ENCODE measurements at places on chromosomes 7 and 10. TPM values are rescaled to one million over a fixed set of nuclear protein-coding genes. Genes with fewer than 3 reads are reported as not detected.

Gene GLI3
- 28.5 TPM for total RNA-seq

Gene TDRD1
- not detected for total RNA-seq

Gene HIPK2
- 65.8 TPM for total RNA-seq

Gene ENO4
- 0.67 TPM for total RNA-seq

Gene COL1A2
- total RNA-seq = 10,885 TPM

Gene RBP3
- total RNA-seq = not detected

DNA sequence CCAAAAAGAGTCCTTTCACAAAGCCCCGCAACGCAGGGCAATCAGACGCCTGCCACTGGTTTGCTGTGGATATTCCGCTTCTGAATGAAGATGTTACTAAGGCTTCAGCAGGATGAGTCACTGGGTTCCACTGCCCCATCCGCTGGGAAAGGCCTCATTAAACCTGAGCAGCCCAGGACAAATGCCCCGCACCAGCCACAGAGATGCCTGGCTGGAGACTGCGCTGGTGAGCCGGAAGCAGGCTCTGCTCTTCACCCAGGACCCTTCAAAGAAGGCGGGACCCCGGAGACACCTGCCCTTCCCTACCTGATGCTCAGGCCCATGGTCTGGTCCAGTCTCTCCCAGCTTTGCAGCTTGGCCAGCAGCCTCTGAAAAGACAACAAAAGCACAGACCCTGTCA, 19.8 kb downstream of the MAD1L1 start:
- no peak for DNase-seq

- no peak for DNase-seq
Observed at GRCh38 chr10:89651205-89651915, 6.3 kb upstream of the PANK1 start.

- DNase-seq = no peak
Observed at GRCh38 chr10:70912556-70912955, 24.2 kb upstream of the PCBD1 start.

DNA sequence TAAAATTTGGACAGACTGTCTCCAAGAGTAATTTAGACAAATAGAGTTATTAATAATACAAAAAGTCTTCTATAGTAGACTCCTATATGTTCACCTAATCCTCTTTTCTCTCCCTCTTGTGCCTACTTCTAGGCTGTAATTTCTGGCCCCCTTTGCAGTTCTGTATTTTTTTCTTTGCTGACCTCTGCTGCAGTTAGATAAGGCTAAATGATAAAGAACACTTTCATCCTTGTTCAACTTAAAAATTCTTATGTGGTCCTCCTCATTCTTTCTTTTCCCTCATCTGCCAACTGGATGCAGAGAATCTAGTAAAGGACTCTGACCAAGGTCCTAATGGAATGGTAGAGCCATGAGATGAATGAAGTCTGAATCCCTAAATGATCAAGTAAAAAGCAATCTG, 20.1 kb downstream of the GLCCI1 start:
- no peak for DNase-seq

GRCh38 chr10:133143546-133143945, 16.5 kb upstream of the KNDC1 start:
- DNase-seq = no peak

DNA sequence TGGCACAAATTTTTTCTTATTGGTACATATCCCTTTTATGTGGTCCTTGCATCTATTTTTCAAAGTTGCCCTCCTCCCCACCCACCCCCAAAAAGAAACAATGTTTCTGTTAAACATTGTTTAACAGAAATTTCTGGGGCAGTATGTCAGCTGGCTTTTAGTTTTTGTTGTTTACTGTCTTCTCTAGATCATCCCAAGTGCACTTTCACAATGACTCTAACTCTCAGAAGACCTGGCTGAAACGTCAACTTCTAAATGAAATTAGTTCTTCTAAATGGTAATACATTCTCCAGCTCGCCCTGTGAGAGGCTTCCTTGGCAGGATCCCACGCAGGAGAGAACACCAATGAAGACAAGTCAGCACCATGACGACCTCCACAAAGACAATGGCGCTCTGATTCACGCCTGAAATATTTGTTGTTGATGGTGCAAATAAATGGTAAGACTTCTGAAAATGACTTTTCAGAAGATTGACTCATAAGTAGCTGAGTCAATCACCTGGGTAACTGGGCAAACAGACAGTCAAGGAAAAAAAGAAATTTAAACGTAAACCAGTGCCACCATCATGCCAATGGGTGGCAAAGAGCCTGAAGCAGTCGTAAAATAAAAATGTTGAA, 293.7 kb downstream of the FZD1 start:
- DNase-seq = peak; percentile 28

- DNase-seq = no peak
Observed at GRCh38 chr7:115032715-115033703, 111.1 kb downstream of the MDFIC start.
